ENCODE measurements at places on chromosomes 6 and 20.
A peak's percentile ranks its signal among the peaks of the same experiment; 100 is the strongest.

DNA sequence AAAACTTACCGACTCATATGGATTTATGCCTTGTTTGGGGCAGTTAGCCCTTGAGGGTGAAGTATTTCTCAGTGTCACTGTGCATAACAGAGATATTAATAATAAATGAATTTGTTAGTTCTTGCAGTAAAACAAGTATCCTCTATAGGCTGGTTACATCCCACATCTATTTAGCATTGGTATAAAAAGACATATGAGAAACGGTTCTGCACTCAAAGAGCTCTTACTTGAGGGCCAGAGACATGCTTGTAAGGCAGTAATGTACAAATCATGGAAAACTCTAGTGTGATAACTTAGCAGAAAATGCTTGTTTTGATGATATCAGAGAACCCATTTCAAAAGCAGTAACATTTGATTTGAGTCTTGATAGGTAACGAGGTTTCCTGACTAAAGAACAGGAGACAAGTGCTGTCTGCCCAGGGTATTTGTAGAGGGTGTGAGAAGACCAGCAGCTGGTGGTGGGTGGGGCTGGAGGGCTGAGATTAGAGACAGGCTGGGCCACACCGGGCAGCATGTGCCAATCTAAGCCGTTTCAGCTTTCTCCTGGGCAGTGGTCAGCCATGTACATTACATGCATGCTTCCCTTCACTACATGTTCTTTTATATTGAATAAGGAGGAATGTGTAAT lies 46.3 kb downstream of the TULP4 start:
- peak; percentile 4 for DNase-seq

GRCh38 chr20:8568075-8568474 lies 436.0 kb downstream of the PLCB1 start:
- DNase-seq, result no peak

- DNase-seq, result no peak
These were observed 44.8 kb downstream of the POPDC3 start for GRCh38 chr6:105135056-105135455.

DNA sequence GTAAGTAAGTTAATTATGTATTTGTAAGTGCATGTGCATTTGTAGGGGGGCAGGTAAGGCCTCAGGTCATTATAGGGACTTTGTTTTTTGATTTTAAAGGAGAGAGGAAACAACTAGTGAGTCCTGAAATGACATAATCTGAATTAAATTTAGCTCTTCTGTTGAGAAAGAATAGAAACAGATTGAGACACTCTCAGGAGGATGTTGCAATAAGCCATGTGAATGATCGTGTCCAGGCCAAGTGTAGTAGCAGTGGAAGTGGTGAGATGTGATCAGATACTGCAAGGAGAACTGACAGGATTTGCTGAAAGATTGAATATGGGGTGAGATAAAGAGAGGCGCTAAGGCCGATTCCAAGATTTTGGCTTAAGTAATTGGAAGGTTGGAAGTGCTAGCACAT lies 2.6 kb upstream of the CENPW start:
- DNase-seq, result no peak

- DNase-seq, result no peak
These were observed 117.8 kb upstream of the ESR1 start for GRCh38 chr6:151689499-151690201.

- DNase-seq, result no peak
These were observed 27.3 kb downstream of the SRSF3 start for GRCh38 chr6:36621371-36621855.

GRCh38 chr6:97437087-97437486 lies 154.1 kb upstream of the MMS22L start:
- DNase-seq, result no peak

DNA sequence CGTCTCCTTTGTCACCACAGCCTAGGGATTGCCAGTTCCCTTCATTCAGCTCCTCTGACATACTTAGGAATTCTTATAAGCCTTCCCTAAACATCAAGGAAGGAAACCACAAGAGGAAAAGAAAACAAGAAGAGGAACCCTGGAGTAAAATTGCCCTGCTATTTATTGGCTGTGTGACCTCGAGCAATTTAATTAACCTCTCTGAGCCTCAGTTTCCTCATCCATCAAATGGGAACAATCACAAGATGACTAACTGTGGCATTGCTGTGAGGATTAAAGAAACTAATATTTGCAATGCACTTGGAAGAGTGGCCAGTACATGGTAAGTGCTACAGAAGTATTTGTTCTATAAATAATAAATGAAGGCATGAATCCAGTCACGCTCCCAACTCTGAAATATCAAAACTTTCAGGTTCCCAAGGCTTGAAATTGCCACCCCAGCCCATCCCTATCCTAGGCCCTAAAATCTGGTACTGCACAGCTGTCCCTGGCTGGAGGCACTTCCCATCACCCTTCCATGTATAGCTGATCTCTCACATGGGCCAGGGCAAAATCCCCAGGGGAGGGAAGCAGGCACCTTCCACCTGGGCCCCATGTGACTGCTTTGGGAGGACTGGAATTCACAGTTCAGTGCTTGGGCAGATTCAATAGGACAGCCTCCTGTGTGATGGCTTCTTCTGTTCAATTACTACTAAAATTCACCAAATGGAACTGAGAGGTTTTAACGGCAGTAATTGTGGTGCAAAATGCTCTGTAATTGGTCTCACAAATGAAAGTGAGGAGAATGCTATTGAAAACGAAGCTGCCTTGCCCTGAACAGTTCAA lies 78.0 kb upstream of the MAFB start:
- DNase-seq, result no peak

GRCh38 chr6:77926198-77926751 lies 273.4 kb downstream of the MEI4 start:
- no peak for DNase-seq

DNA sequence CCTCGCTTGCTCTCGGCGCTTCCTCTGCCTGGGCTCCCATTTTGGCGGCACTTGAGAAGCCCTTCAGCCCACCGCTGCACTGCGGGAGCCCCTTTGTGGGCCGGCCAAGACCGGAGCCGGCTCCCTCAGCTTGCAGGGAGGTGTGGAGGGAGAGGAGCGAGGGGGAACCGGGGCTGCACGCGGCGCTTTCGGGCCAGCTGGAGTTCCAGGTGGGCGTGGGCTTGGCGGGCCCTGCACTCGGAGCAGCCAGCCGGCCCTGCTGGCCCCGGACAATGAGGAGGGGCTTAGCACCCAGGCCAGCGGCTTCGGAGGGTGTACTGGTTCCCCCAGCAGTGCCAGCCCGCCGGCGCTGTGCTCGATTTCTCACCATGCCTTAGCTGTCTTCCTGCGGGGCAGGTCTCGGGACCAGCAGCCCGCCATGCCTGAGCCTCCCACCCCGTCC lies 10.2 kb upstream of the SRPK1 start:
- no peak for DNase-seq

GRCh38 chr6:162177746-162178145 lies 549.8 kb downstream of the PRKN start:
- no peak for DNase-seq

- no peak for DNase-seq
These were observed 209.5 kb downstream of the CLIC5 start for GRCh38 chr6:45806172-45806571.

DNA sequence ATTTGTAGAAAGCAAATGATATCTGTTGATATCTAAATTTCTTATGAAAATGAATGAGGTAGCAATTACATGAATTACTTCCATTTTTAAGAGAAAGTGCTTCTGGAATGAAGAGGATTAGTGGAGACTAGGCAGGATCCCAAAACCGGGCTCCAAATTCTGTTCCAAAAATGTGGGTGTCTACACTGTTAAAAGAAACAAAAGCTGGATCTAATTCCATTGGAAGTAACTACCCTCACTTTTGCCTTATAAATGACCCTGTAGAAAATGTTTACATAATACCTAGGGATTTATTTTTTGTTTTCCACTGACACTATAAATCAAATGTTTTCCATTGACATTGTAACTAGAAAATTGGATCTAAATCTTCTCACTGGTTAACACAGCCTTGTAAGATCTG lies 454.9 kb upstream of the JARID2 start:
- DNase-seq, result no peak

DNA sequence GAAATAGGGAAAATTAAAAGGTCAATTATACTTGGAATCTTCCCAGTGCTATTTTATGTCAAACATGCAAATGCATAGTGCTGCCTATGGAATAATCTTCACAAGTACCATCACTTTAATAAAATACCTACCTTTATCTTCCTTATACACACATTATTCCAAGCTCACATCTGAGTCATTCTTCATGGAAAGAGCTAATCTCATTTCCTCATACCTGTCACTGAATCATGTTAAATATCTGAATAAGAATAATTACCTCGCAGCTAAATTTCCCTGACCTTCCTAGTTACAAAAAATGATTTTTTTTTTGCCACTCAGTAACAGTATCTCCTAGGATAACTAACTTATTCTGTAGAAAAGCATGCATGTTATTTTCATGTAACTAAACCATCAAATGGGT lies 661.4 kb upstream of the HS3ST5 start:
- no peak for DNase-seq

- DNase-seq, result no peak
These were observed 241.8 kb upstream of the PRDM1 start for GRCh38 chr6:105844275-105844883.

GRCh38 chr6:140546640-140547039 lies 1172.2 kb upstream of the CITED2 start:
- no peak for DNase-seq

All from CD4-positive, alpha-beta T cell (primary cell).